ENCODE measurements at places on chromosomes 3 and 15.

DNA sequence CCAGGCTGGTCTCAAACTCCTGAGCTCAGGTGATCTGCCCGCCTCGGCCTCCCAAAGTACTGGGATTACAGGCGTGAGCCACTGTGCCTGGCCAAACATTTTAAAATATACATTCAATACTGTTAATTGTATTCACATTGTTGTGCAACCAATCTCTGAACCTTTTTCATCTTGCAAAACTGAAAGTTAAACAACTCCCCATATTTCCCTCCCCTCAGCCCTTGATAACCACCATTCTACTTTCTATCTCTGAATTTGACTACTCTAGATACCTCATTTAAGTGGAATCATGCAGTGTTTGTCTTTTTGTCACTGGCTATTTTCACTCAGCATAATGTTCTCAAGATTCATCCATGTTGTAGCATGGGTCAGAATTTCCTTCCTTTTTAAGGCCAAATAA is 30.0 kb downstream of the HMCES start:
- DNase-seq = no peak

- peak; percentile 33 for DNase-seq
Observed at GRCh38 chr3:97823046-97824004, 1.5 kb downstream of the CRYBG3 start.

GRCh38 chr15:70835415-70835814 is 18.5 kb downstream of the LARP6 start:
- DNase-seq = no peak

GRCh38 chr15:71807691-71808091 is 2.7 kb upstream of the NR2E3 start:
- DNase-seq = peak; percentile 47

DNA sequence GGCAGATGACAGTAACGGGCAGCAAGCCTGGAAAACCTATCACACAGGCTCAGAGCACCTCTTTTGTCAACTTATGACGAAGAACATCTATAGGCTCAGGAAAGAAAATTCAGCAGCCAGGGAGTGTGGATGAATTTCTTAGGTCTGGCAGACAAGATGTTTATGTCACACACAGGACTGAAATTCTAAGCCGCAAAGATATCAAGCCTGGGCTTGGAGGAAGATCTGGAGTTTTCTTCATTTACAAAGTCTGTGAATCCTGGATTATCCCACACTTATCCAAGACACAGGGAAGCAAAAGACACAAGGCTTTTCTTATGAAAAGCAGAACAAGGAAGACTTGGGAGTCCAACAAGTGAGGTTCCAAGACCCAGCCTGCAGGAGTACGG is 23.4 kb upstream of the CHCHD6 start:
- peak; percentile 2 for DNase-seq

GRCh38 chr3:169383770-169384169 is 279.7 kb downstream of the MECOM start:
- DNase-seq = no peak

- DNase-seq = no peak
Observed at GRCh38 chr15:43279496-43279895, 12.8 kb upstream of the TGM5 start.

DNA sequence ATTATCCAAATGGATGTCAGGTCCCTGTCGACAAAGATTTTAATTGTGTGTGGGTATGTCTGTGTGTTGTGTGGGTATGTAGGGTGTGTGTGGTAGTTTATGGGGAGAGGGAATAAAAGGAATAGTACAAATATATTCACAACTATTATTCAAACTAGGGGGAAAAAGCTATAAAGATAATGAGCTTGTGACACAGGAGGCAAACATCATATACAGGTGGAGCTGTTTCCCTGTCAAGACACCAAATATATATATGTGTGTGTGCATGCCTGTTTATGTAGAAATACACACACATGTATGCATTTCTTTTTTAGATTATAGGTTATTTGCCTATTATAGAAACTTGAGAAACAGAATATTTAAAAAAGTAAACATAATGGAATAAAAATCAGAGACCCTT is 108.7 kb downstream of the CD47 start:
- DNase-seq = no peak

DNA sequence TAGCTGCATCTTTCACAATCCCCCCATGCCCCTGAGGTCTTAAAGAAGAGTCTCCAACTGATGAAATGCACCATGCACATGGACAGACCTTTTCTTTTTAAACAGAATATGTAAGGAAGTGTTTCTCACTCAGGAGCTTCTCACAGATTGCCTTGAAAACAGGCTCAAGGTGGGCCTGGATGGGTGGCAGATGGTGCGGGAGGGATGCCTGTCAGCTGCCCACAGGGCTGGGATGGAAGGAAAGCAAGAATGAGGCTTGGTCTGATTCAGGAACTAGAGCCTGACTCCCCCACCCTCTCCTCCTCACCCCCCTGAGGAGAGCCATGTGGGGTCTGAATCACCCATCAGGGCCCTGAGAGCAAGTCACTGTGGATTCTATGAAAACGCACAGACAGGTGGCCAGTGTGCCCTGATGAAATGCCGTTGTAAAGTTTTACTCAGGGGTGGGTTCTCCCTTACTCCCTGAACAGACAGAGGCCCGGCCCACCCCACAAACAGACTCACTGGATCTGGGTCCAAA is 67.2 kb downstream of the UMPS start:
- DNase-seq = no peak

GRCh38 chr3:99854756-99855298 is 37.2 kb downstream of the CMSS1 start:
- DNase-seq = no peak

GRCh38 chr15:55879181-55879580 is 114.2 kb downstream of the NEDD4 start:
- DNase-seq = peak; percentile 15

- DNase-seq = peak; percentile 55
Observed at GRCh38 chr3:190517687-190518086, 3.8 kb downstream of the IL1RAP start.

GRCh38 chr3:44814751-44815150 is 47.0 kb upstream of the TMEM42 start:
- no peak for DNase-seq

DNA sequence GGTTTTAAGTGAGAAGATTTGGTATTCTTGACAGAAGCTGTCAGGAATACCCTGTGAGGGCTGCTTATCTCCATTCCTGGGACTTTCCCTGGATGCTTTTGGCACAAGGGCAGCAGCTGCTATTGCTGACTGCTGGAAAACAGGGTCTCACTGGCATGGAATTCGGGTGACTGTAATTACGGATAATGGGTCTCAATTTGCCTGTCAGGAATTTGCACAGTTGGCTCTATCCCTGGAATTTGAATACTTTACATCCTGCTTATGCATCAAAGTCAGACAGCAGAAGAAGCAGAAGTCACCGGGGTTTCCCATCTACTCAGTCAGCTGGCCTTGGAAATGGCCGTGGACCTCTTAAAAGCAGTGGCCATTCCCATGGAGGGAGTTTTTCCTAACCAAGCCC is 25.9 kb upstream of the AKAP13 start:
- DNase-seq = peak; percentile 35

- DNase-seq = peak; percentile 17
Observed at GRCh38 chr3:70880421-70880820, 568.0 kb upstream of the MDFIC2 start.

All from AG20443 (cell line).